ENCODE measurements at places on chromosomes 7 and 10. TPM values are rescaled to one million over a fixed set of nuclear protein-coding genes. Genes with fewer than 3 reads are reported as not detected.
A peak's percentile ranks its signal among the peaks of the same experiment; 100 is the strongest.

STEAP4 gene
- not detected for total RNA-seq

DNA sequence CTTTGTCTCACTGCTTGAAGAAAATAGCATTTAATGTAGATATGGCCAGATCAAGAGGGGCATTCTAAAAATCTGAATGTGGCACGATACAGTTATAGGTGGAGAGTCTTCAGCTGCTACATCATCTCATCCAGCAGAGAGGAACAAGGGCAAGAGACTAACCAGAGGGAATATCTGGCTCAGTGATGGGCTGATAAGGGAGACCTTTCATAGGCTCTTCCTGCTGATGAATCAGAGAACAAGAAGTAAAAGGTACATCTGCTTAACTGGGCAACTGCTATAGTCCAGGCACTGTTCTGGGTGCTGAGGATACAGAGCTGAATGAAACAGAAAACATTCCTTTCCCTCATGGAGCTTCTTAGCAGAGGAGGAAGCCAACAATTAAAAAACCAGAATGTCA lies 37.9 kb downstream of the PIP4K2A start:
- no peaks in the 10 kb centered on the region for H3K36me3 ChIP-seq
- H3K27me3 ChIP-seq = no peaks in the 10 kb centered on the region
- peaks cover 4% of the 10 kb centered on the region for H3K4me1 ChIP-seq
- H3K4me3 ChIP-seq = no peak overlapping the region

GCC1 gene
- 28.8 TPM for total RNA-seq

UTF1 gene
- 0.18 TPM for total RNA-seq

GRCh38 chr7:91089382-91089963 lies 174.8 kb upstream of the FZD1 start:
- peak; percentile 11 for DNase-seq
- no peaks in the 10 kb centered on the region for H3K4me1 ChIP-seq
- no peaks in the 10 kb centered on the region for H3K27me3 ChIP-seq

Data from astrocyte (in vitro differentiated cells and primary cell).